ENCODE measurements at places on chromosomes 2 and 18.

DNA sequence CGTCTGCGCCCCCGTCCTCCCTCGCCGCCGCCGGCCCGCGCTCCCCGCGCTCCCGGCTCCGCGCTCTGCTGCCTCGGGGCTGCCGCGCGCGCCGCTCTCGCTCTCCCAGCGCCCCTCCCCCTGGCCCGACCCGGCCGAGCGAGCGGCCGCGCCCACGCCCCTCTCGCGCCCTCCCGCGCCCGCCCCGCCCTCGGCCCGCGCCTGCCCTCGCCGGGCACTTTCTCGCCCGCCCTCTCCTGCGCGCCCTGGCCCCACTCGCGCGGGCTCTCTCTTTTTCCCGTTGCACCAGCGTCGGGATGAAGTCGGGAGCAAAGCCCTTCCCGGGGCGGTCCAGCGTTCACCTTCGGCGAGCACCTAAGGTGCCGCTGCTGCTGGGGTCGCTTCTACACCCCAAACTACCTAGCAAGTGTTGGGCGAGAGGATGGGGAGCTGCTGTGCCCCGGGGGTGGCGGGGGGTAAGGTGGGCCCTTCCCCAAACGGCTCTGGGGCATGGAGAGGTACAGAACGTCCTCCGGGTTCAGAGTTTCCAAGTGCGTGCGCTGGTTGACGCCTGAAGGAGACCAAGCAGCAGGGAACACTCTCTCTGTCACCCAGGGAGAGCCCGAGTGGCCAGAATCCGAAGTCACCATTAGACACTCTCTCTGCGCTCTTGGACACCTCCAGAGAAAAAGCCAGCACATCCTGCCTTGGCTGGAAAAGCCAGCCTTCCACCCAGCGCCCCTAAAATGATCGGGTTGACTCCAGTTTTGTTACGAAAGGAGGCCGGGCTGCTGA is at the start of gene COLEC12:
Gene COLEC12, minus strand, starts transcription at position 70 of the 774 bp plus-strand sequence. CDS start 187 bp downstream, outside the sequence.
- DNase-seq, result no peak

DNA sequence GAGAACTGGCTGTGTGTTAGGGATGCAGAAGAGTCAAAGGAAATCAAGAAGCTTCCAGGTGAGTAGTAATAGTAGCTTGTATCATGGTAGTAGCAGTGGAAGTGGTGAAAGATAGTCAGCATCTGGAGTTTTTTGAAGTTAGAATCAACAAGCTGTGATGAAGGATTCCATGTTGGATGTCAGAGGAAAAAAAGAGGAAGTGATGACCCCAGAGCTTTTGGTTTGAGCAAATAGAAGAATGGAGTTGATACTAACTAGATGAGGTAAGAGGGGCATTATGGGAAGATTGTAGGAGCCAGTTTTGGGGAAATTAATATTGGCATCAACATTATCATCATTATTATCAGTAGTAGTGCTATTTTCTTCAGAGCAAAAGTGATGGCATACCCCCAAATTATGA is 542.2 kb downstream of the XIRP2 start:
- DNase-seq, result no peak

DNA sequence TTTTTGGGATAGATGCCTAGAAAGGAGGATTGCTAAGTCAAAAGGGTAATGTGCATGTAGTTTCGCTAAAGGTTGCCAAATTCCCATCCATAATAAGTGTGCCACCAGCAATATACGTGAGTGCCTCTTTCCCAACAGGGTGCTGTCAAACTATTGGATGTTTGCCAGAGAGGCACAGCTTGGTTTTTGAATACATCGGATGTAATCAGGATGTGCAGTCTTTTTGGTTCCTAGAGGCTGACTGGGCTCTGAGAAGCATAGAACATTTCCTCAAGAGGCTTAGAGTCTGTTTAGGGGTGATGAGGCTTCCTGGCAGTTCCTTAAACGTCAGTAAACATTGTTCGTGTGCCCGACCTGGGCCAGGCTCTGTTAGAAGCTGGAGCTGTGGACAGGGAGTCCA is 28.0 kb downstream of the AGAP1 start:
- no peak for DNase-seq

DNA sequence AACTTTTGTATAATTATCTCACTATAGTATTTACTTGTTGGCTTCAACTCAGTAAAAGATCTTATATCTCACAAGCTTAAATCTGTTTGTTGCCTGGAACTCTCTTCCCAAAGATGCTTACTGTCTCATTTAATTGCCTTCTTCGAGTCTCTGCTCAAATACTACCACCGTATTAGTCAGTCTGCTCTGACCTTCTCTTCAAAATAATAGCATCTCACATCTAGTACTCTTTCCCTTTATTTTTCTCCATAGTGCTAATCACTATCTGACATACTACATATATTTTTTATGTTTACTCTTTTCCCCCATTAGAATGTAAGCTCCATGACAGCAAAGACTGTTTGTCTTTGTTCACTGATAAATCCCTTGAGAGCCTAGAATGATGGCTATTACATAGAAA is 10.6 kb upstream of the MPP4 start:
- DNase-seq, result no peak

DNA sequence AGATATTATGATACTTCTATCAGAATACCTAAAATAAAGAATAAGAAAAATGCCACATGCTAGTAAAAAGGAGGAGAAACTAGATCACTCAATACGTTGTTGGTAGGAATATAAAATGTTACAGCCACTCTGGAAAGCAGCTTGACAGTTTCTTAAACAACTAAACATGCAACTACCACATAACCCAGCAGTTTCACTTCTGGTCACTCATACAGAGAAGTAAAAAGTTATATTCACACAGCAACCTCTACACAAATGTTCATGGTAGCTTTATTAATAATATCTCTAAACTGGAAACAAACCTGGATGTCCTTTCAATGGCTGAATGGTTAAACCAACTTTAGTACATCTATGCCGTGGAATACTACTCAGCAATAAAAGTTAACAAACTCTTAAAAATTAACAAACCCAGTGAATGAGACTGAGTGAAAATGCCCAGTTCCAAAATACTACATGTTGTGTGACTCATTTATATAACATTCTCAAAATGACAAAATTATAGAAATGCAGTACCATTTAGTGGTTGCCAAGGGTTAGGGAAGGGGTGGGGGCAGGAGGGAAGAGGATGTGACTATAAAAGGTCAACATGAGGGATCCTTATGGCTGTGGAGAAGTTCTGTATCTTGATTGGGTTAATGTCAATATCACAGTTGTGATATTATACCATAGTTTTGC is 124.1 kb downstream of the MMADHC start:
- DNase-seq, result no peak

DNA sequence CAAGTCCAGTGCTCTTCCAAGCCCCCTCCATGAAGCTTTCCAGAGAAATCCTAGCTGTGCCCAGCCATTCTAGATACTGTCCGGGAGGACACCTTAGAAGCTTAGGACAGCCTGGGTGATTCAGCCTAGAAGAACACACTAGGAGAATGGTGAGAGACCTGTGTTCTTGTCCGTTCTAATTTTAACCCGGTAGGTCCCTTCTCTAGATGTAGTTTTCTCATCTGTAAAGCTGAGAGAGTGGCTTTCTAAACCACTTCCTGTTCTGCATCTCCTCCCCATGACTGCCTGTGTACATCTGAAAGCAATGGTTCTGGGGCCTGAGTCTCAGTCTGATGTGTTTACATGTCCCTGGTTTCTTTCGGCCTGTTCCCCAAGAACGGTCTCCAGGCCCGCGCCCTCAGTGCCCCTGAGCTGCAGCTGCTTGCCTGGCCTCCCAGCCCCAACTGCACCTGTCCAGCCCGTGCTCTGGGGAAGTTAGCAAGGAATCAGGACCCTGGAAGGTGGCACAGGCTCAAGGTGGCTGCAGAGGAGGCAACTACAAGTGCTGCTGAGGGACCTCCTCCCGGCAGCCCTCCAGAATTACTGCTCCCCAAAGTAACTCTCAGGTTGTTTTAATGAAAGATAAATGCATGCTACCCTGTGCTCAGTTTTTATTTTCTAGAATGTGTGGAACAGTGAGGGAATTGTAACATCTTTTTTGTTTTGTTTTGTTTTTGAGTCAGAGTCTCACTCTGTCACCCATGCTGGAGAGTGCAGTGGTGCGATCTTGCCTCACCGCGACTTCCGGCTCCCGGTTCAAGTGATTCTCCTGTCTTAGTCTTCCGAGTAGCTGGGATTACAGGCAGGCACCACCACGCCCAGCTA is 105.9 kb downstream of the LBH start:
- DNase-seq, result peak; percentile 22

DNA sequence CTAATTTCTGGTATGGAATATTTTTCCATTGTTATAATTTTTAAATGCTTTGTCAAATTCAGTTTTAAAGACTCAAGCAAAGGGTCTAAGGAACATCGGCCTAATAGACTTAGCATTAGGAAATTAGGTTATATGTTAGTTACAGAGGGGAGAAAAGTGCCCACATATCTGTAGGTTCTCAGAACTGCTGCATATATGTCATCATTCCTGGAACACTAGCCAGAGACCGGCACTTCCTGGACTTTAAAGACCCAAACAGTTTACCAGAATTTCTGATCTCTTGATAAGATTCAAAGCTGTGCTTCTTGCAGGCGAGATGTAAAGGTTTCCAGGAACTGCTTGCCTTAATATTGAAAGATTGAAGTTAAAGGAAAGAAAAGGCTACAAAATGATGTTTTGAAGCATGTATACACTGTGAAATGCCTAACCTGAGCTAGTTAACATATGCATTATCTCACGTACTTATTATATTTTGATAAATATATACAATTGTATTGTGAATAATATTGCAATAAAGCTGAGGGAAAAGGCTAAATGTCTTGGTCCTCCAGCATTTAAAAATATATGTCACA is 993.6 kb downstream of the LRP1B start:
- DNase-seq, result no peak

- no peak for DNase-seq
Observed at GRCh38 chr2:168658706-168659105, 143.7 kb upstream of the NOSTRIN start.

GRCh38 chr2:37629529-37629928 is 41.9 kb downstream of the CDC42EP3 start:
- no peak for DNase-seq

- DNase-seq, result peak; percentile 13
Observed at GRCh38 chr2:88190808-88191721, 20.9 kb downstream of the THNSL2 start.

DNA sequence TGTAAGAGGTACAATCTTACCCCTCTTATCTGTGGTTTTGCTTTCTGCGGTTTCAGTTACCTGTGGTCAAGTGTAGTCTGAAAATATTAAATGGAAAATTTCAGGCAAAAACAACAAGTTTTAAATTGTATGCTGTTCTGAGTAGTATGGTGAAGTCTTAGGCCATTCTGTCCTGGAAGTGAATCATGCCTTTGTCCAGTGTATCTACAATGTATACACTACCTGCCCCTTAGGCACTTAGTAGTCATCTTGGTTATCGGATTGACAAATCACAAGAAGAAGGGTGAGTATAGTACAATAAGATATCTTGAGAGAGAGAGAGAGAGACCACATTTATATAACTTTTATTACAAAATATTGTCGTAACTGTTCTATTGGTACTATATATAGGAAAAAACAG is 43.5 kb downstream of the RAB3GAP1 start:
- no peak for DNase-seq

- no peak for DNase-seq
Observed at GRCh38 chr2:173150963-173151362, 75.3 kb downstream of the MAP3K20 start.

DNA sequence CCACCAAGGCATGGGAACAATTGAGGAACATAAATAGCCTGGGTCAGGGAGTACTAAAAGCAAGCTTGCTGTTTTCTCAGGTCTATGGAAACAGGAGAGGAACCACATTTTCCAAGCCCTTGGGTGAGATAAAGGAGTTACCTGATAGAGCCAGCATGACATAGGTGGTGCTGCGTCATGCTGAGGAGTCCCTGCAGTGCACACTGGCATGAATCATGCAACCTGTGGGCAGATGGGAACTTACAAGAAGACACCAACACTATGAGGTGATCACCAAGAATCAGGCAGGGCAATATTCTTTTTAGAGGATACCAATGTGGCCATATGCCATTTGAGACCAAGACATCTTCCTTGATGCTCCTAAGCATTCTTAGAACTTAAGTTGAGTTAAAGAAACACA is 531.8 kb downstream of the ZEB2 start:
- no peak for DNase-seq

GRCh38 chr2:102453501-102453900 is 19.5 kb upstream of the SLC9A4 start:
- DNase-seq, result no peak

- DNase-seq, result no peak
Observed at GRCh38 chr2:180195847-180196246, 188.8 kb upstream of the CWC22 start.

GRCh38 chr2:17270894-17271293 is 247.3 kb downstream of the RAD51AP2 start:
- DNase-seq, result no peak

DNA sequence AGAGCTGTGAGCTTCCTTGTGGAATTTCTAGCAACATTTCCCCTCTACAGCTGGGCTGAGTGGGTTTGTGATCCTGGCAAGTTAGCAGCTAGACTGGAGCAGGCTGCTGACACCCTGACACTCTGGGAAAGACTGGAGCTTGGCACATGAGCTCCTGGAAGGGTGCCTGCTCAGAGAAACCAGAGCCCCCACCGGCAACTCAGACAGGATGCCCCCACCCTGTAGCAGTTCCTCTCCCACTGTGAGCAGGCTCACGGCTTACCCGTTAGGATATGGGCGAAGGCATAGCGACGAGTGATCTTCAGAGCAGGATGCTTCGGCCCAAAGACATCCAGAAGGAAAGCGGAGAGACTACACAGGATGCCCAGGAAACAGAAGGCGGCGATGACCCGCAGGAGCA is 11.2 kb downstream of the TMEM127 start:
- no peak for DNase-seq

- DNase-seq, result no peak
Observed at GRCh38 chr18:68397241-68398035, 317.5 kb downstream of the TMX3 start.
